ENCODE measurements at places on chromosomes 4 and X.

DNA sequence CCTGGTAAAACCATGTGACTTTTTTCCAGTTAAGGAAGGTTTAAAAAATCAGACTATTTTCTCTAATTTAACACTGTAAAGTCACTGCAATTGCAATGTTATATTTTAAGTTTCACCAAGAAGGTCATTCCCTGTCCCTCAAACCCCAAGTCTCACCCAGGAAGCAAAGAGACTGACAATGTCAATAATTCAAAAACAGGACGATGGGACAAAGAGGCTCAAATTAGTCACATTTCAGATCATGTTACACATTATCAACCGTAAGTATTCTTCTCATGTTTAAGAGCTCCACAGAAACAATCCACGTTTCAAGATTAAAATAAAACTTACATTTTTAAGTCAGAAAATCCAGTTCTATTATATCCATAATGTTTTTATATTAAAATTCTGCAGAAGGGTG, 13.2 kb downstream of the SHISA3 start:
- DNase-seq = no peak

DNA sequence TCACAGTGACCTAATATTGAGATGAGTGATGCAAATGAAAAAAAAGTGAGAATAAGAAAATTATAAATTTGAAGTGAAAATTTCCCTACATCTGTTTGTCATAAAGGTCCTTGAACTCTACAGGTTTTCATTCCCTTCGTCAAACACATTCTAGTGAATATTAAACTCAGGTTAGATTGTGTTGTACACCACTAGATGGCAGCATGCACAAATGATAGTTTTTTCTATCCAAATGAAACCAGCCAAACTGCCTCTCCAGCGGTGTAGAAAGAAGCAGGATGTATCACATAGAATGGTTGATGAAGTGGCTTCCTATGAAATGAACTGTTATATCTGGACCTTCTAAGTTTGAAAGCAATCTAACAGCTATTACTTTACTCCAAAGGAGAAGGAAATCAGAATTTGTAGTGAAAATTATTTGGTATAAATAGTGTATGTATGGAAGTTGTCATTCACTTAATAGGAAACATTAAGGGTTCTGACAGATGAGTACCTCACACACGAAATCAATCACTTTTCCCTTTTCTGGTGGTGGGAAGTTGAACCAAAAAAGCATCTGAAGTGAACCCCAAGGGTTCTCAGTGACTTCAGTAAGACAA, 382.7 kb downstream of the UNC5C start:
- no peak for DNase-seq

DNA sequence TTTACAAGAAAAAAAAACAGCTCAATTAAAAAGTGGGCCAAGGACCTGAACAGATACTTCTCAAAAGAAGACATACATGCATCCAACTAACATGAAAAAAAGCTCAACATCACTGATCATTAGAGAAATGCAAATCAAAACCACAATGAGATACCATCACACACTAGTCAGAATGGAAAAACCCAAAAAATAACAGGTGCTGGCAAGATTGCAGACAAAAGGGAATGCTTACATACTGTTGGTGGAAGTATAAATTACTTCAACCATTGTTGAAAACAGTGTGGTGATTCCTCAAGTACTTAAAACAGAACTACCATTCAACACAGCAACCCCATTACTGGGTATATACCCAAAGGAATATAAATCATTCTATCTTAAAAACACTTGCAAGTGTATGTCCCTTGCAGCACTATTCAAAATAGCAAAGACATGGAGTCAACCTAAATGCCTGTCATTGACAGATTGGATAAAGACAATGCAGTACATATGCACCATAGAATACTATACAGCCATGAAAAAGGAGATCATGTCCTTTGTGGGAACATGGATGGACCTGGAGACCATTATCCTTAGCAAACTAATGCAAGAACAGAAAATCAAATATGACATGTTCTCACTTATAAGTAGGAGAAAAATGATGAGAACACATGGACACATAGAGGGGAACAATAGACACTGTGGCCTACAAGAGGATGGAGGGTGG, 97.6 kb downstream of the RAB28 start:
- no peak for DNase-seq

DNA sequence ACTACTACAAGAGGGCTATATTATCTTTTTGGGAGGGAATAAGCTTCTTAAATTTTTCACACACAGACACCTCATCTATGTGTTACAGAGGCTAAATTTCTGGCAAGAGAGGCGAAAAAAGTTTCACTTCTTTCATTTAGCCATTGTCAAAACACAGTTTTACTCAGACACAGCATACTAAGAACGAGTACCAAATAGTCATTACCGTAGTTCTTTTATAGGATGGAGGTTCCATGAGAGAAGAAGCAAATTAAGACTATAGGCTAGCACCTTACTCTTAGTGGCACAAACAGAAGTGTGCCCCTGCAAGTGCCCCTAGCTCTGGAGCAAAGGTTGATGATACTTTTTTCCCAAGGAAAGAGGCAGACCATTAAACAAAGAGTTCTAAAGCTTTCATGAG, 26.2 kb downstream of the UGT2B7 start:
- no peak for DNase-seq

DNA sequence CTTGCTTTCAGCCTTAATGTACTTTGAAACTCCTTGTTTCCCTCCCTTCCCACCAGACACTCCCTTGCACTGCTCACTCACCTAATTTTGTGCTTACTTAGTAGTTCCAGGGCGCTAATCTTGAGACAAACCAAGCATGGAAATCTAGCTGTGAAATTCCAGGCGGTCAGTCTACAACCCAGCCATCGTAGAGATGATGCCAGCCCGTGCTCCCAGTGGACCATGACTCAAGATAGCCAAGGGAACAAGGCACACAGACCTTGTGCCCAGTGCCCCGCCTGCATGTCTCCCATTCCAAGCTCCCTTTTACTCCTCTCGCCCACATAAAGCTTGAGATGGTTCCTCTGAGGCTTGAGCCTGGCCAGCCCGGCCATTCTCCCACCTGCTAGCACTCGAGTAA, 11.1 kb downstream of the TREX2 start:
- DNase-seq = no peak

Data from activated CD4-positive, alpha-beta T cell treated with anti-CD3 and anti-CD28 coated beads for 24 hours (primary cell).